ENCODE measurements at places on chromosomes 1 and 21.

GRCh38 chr1:40232444-40232843 is 15.3 kb upstream of the TMCO2 start:
- peak; percentile 88 for DNase-seq

- DNase-seq = no peak
Observed at GRCh38 chr1:232238009-232238408, 391.9 kb downstream of the SIPA1L2 start.

DNA sequence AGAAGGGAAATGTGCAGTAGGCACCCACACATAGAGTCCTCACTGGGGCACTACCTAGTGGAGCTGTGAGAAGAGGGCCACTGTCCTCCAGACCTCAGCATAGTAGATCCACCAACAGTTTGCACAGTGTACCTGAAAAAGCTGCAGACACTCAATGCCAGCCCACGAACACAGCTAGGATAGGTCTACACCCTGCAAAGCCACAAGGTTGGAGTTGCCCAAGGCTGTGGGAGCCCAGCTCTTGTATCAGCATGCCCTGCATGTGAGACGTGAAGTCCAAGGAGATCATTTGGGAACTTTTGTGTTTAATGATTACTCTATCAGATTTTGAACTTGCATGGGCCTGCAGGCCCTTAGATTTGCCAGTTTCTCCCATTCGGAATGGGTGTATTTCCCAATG is 299.4 kb upstream of the OLFM3 start:
- no peak for DNase-seq

- peak; percentile 54 for DNase-seq
Observed at GRCh38 chr1:37602750-37603694, 7.3 kb upstream of the GNL2 start.

DNA sequence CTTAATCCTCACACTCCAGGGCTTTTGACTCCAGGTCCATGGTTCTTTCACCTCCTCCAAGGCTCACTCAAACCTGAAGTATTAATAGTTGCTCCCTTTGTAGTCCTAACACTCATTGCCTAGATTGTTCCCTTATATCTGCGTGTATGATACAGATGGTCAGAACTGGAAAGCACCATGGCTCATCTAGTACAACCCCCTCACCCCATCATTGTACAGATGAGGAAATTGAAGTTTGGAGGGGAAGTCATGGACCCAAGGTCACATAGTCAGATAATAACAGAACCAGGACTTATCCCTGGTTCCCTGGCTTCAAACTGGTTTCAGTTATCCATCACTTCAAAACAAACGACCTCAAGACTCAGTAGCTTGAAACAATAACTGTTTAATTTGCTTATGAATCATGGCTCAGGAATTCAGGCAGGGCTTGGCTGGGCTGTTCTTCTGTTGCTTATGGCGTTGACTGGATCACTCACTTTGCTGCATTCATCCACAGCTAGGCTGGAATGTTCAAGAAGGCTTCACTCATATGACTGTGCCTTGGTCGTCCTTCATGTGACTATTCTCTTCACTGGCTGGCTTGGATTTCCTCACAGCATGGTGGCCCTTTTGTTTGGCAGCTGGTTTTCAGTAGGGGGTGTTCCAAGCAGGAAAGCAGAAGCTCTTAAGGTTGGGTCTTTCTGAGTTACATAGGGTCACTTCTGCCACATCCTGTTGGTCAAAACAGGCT is 5.0 kb downstream of the NOS1AP start:
- no peak for DNase-seq

GRCh38 chr1:234963904-234964702 is 164.5 kb downstream of the TOMM20 start:
- DNase-seq = no peak

DNA sequence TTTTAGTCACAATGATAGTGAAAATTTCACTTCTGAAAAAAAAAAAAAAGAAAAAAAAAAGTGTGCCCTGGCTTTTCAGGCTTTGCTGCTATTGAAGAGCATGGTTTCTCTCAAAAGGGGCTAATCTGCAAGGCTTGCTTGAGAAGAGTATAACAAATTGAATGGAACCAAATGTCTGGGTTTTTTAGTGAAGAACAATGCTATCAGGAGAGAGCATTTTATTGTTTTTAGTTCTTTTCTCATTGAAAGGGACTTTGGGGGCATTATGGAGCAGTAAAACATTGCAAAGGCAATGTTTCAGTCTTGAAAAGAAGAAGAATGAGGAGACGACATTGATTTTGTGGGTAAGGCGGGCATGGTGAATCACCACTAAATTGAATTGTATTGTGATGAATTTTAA is 28.2 kb downstream of the VCAM1 start:
- no peak for DNase-seq

- peak; percentile 1 for DNase-seq
Observed at GRCh38 chr21:28142697-28143096, 850.0 kb downstream of the LTN1 start.

GRCh38 chr1:148264374-148265276 is 112.5 kb upstream of the NBPF11 start:
- peak; percentile 72 for DNase-seq

DNA sequence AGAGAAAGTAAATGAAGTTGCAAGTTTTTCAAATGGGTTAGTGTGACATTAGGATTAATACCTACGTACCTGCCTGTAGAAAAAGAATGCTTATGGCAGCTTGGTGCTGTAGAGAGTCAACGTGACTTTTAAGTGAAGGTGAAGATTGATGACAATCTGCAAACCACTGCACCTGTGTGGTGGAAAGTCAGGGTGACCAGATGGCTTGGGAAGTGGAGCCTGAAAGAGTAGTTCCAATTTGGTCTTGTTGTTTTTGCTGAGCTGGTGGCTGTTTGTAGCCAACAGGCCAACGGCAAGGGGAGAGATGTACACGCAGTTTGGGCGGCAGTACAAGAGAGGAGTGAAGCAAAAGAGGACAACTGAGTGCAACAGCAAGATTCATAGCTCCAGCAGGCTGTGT is 78.1 kb upstream of the JAK1 start:
- no peak for DNase-seq

DNA sequence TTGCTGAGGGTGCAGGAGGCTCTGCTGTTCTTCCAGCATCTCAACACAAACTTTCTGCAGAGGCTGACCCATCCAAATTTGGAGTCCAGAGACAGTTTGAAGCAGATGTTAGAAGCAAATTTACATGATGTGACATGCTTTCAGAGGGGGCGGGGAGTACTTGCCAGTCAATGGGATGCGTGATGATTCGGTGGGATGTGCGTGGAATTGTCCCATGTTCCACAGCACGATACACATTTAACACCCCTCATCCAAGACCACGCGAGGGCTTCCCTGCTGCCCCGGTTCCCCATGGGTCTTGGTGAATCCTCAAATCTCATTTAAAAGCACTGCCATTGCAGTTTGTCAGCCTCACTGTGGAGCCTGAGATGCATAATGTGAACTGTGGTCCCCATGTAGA is 78.6 kb upstream of the TLR5 start:
- DNase-seq = no peak

- no peak for DNase-seq
Observed at GRCh38 chr1:201457508-201457960, 11.5 kb downstream of the PHLDA3 start.

DNA sequence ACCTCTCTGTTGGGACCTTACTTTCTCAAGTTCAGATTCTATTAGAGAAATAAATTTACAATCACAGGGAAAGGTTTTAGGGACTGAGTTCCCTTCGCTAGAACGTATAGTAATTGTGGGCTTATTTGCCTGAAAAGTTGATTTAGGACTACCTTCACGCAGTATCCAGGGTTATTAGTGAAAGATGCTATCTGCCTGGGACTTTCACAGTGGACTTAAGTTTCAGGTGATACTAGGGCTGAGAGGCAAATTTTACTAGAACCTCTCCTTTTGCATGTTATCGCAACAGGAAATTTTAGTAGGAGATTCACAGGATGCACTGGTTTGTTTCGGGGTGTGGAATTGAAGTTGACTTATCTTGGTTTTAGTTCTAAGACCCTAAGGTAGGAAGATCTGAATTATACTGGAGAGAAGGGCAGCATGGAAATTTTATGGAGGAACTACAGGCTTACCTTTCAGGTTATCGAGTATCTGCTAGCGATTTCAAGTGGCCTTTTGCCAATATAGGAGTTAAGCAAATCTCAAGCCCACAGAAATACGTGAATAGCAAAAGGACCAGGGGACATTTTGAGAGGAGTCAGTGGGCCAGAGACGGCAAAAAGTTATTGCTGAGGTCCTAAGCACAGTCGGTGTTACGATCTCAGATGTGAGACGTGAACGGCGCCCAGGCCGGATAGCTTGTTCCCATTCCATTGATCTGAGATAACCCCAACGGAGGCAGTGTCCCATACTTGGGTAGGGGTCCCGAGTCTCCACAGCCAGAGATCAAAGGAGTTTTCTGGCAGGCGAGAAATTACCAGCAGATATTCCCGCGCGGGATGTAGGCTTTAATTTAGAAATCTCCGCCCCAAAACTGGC is 723 bp upstream of the GNAI3 start:
- peak; percentile 23 for DNase-seq

DNA sequence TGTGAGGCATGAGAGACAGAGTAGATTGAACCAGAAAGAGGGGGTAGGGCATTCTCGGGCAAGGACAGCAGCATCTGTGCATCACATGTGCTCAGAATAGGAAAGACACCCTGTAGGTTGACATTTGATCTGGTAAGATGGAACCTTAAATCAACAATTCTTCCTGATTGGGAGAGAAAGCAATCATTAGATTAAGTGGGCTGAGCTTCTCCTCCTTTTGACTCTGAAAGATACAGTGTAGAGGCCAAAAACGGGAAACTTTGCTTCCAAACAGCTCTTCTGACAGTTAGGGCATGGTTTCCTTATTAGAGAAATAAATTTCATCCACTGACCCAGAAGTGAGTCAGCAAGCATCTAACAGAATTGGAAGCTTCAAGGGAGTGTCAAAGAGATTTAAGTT is 9.7 kb downstream of the KIF14 start:
- no peak for DNase-seq

DNA sequence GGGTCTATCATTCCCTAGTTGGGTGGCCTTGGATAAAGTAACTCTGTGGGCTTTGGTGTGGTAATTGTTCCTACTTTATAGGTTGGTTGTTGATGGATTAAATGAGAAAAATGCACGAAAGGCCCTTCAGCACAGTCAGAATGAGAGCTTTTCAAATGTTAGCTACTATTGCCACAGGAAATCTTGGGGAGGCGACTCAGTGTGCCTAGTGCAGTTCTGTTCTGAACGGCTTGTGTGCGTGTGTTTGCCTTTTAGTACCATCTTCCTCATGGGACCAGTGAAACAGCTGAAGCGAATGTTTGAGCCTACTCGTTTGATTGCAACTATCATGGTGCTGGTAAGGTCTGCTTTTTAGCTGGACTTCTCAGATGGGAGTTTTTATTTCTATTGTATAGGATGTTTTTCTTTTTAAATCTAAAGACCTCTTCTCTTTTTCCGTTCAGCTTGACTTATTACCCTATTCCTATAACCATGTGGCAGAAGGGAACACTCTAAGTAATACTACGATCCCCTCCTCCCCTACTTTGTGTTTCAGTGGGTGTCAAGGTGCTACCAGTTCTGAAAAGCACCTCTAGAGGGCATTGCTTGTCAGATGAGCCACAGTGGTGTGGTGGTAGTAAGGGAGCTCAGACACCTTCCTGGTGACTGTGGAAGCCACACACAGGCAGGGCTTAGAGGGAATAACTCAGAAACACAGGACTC is 9.2 kb downstream of the SFT2D2 start:
- peak; percentile 65 for DNase-seq

- no peak for DNase-seq
Observed at GRCh38 chr1:201108614-201109013, 3.6 kb downstream of the CACNA1S start.

GRCh38 chr1:236350308-236350707 is 43.8 kb upstream of the EDARADD start:
- no peak for DNase-seq

GRCh38 chr1:39214998-39215873 is 10.7 kb downstream of the MACF1 start:
- peak; percentile 60 for DNase-seq

GRCh38 chr21:35349376-35350080 is 300.4 kb upstream of the RUNX1 start:
- DNase-seq = no peak

All from activated CD4-positive, alpha-beta T cell treated with anti-CD3 and anti-CD28 coated beads, Interleukin-2, Interleukin-6, amounts not matched to agents 100 ng/mL and 50 ng/mL, durations not matched to agents 16 hours and 8 hours (primary cell).